ENCODE measurements at places on chromosomes 4 and X.

DNA sequence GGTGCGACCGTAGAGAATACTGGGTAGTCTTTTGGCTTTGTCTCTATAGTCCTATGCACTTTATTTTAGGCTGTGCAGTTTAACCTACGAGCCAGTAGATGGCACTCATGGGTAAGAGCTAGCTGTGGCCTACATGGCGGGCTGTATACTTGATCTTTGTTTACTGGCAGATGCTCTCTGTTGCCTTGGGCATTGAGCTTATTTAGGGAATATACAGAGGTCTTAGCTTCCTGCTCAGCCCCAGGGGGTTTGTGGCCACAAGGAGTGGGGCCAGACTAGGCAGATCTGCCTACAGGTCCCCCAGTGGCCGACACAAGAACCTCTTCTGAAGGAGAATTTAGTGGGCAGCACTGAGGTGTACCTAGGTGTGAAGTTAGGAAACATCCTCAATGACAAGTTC, 227.6 kb upstream of the HDX start:
- DNase-seq: no peak

DNA sequence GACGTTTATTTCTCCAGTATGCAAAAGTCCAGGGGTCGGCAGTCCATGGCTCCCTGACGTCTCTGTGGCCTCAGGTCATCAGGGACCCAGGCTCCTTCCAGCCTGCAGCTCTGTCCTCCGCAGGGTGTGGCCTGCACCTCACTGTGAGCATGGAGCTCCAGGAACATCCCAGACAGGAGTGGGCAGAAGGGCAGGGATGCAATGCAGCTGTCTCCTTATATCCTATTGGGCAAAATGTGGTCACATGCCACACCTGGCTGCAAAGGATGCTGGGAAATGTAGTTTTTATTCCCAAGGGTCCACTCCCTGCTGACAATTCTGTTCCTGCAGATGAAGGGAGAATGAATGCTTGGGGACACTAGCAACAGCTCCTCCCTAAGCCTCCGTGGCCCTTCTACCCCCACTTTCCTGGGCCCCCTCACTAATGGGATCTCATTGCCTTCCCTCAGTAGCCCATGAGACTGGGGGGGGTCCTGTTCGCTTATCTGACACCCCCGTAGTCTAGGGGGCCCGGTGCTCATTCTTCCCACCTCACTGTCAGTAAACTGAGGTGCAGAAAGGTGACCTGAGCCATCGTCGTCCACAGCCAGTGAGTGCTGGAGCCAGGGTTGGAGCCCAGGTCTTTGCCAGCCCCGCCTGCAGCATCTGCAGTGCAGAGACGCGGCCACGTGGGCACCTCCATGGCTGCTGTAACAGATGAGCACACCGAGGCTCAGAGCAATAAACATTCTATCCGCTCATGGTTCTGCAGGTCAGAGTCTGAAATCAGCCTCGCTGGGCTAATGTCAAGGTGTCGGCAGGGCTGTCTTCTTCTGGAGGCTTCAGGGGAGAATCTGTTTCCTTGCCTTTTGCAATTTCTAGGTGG, 5.9 kb upstream of the GRPEL1 start:
- DNase-seq: peak; percentile 18

GRCh38 chrX:44401151-44401550, 57.7 kb upstream of the EFHC2 start:
- DNase-seq: no peak

- DNase-seq: no peak
Observed at GRCh38 chr4:58761563-58761962, 1651.4 kb upstream of the IGFBP7 start.

DNA sequence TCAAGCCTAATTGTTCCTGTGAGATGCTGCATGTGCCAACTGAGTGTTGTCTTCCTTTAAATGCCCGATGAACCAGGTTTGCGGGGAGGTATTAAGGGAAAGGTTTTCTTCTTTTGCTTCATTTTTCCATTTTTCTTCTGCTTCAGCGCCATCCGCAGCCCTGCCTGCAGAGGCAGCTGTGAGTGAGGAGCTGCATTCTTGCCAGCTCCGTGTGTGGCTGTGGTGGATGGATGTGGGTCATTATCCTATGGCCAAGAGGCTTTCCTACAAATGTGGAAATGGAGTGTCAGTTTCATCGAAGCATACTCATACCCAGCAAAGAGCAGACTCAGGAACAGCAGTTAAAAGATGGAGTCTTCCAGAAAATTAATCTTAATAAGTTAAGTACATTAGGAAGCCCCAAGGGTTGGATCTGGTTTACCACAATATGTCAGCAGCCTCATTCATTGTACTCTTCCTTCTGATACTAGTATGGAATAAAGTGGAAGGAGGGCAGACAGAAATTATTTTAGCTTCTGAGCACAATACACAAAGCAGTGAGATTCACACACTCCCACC, 37.6 kb downstream of the TNIP3 start:
- no peak for DNase-seq

GRCh38 chr4:141705747-141706377, 69.5 kb downstream of the IL15 start:
- DNase-seq: no peak

GRCh38 chr4:80253510-80253909, 13.0 kb upstream of the FGF5 start:
- no peak for DNase-seq

DNA sequence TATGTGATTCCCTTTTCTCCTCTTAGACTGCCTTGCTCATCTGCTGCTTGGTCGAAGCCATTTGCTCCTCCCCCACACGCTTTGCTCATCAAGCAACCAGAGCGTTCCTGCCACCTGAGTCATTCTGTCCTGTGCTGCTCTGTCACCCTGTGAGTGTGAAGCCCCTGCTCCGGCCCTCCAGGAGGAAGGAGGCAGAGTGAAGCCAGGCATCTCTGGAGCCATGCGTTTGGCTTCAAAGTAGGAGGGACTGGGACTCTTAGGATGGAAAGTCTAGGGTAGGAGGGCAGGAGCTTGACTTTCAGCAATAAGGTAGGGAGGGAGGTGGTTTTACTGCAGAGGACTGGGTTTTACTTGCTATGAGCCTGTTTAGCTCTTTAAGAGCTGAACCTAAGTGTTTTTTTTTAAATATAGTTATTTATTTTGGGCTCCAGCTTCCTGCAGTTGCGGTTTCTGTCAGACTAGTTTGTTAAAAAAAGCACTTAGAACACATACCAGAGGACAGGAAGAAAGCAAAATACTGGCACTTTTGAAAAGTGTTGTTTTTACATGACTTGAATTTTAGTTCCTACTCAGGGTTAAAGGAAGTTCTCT, 63.6 kb downstream of the SPINK2 start:
- DNase-seq: peak; percentile 86

GRCh38 chrX:49041744-49042580, 1.2 kb downstream of the TFE3 start:
- DNase-seq: no peak

DNA sequence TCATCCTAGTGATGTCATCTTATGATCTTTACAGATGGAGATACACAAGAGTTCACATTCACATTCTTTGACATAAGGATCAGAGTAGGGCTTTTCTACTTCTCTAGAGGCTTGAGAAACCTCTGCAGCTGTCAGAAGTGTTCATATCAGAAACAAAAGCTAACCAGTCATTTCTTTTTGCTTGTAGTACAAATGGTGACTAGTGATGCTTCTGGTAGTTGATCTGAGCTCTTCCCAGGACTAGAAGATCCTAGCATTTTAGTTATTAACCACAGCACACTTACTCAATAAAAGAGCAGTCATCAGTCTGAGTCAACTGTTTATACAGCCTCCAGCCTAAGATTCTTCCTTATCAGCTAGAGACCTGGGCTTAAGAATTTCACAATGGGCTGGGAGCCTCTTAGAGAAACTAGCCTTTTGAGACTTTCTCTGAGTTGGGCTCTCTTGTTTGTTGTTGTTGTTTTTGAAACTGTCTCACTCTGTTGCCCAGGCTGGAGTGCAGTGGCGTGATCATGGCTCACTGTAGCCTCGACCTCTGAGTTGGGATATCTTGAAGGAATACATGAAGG, 84.1 kb downstream of the TMEM164 start:
- no peak for DNase-seq

DNA sequence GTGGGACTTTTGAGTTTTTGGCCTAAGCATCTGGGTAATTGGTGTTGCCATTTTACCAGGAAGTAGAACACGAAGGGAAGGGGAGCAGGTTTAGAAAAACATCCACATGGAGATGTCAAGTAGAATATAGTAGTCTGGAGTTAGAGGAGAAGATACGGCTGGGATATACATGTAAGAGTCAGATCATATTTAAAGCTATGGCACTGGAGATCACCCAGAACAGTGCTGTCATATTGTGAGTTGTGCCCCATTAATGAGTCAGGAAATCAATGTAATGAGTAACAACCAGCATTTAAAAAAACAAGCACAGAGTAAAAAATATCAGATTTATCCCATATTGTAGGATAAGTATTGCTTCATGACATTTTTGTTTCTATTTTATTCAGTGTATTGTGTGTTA, 4.2 kb downstream of the GSTCD start:
- DNase-seq: no peak

GRCh38 chrX:128335671-128336070, 283.5 kb upstream of the ACTRT1 start:
- DNase-seq: no peak

DNA sequence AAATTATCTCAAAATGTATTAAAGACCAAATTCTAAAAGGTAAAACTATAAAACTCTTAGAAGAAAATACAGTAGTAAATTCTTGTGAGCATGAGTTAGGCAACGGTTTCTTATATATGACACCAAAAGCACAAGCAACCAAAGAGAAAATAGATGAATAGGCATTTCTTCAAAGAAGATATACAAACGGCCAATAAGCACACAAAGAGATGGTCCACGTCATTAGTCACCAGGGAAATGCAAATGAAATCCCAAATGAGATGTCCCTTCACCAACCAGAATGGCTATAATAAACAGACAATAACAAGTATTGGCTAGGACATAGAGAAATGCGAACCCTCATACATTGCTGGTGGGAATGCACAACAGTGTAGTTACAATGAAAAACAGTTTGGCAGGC, 44.6 kb downstream of the RAB33A start:
- no peak for DNase-seq
